CD4-positive, alpha-beta T cell (primary cell): ENCODE measurements at places on chromosomes 2 and 18. TPM values are rescaled to one million over a fixed set of nuclear protein-coding genes. Genes with fewer than 3 reads are reported as not detected.

Gene IL1RL2
- total RNA-seq: not detected

Gene MYCN
- total RNA-seq: 0.19 TPM

Gene SLC9A2
- not detected for total RNA-seq

Gene PRSS56
- not detected for total RNA-seq

Gene RNF125
- 112 TPM for total RNA-seq

GRCh38 chr2:239956818-239957261, 68.3 kb downstream of the NDUFA10 start:
- no peak for DNase-seq

- no peak for DNase-seq
Observed at GRCh38 chr18:49249521-49249920, 210.9 kb downstream of the DYM start.

DNA sequence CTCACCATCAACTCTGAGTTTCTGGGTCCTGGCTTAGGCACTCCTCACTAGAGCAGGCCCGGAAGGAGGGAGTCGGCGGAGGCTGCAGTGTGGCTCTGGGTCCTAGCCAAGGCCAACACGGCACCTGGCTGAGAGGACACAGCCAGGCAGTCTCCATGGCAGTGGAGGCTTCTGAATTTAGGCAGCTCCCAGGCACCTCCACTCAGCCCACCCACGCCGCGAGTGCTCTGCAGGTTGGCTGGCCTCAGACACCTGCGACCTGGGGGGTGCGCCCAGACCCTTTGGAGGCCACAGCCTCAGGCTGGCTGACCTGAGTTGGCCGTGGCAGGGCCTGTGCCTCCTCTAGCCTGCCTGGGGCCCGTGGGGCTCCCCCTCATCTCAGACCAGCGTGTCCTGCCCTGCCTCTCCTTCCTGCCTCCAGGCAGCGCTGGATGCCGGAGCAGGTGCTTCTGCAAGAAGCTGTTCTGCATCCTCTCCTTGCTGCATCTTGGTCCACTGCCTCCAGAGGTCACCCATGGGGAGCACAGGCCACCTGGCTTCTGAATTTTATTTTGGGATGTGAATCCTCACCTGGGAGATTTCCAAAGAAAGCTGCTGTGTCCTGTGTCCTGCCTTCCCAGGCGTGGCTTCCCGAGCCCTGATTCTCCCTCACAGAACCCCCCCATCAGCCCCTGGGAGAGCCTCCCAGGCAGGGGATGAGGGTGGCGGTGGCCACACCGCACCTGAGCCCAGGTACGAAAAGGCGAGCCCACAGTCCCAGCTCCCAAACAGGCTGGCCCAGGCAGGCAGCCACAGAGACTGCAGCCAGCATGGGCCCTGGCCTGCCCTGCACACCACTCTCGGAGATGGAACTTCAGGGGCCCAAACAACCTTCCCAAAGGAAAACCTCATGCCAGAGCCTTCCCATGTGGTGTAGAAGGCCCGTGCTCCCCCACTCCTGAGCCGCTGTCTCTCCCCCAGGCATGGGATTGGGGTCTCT, 23.4 kb downstream of the AQP12A start:
- no peak for DNase-seq

DNA sequence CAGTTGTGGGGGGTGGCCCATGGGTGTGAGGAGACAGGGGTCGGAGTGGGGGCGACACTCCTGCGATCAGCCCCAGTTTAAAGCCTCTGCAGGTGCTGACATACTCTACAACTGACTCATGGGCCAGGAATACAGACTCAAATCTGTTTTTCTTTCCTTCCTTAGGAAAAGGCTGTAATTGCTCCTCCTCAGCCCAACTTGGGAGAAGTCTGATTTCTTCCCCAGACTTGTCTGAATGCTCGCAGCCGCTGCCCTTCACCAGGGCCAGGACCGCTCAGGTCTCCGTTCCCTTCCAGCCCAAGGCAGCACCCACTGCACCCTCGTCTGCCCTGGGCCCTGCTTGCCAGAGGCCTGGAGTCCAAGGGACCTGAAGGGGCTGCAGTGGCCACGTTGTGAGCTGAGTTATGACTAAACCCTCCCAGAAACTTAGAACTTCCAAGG, 41.3 kb downstream of the RHOB start:
- no peak for DNase-seq

- no peak for DNase-seq
Observed at GRCh38 chr2:20525041-20526035, 78.5 kb downstream of the RHOB start.

DNA sequence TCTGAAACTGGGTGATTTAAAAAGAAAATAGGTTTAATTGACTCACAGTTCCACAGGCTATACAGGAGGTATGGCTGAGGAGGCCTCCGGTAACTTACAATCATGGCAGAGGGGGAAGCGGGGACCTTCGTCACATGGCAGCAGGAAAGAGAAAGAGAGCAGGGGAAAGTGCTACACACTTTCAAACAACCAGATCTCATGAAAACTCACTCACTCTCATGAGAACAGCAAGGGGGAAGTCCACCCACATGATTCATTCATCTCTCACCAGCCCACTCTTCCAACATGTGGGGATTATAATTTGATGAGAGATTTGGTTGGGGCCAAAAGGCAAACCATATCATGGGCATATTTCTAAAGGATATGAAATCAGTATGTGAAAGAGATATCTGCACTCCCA, 12.0 kb upstream of the ARHGAP15 start:
- no peak for DNase-seq

- DNase-seq: no peak
Observed at GRCh38 chr2:163697846-163698637, 37.8 kb downstream of the FIGN start.
